ENCODE measurements at places on chromosomes 16 and 17. TPM values are rescaled to one million over a fixed set of nuclear protein-coding genes. Genes with fewer than 3 reads are reported as not detected.

- no peak for DNase-seq
Measured at GRCh38 chr17:80122926-80123505, 21.6 kb downstream of the GAA start.

GRCh38 chr17:44134752-44135568 is 6.8 kb upstream of the HROB start:
- DNase-seq, result no peak

The YWHAE gene
- total RNA-seq, result 340 TPM

The ZNF48 gene
- total RNA-seq, result 13.7 TPM

The RNF222 gene
- total RNA-seq, result 0.10 TPM

GRCh38 chr16:35510701-35511100 is 2051.3 kb downstream of the TP53TG3F start:
- DNase-seq, result no peak

The KDM8 gene
- total RNA-seq, result 22.5 TPM

DNA sequence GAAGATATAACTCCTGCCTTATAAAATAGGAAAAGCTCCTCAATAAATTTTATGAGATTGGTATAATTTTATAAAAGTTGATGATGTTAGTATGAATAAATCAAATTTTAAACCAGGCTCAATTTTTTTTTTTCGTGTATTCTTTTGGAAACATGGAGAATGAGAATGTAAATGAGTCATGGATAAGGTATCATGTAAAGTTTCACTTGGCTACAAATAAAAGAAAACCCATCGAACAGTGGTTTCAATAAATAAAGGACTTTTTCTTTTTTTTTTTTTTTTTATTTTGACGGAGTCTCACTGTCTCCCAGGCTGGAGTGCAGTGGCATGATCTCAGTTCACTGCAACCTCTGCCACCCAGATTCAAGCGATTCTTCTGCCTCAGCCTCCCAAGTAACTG is 67.3 kb downstream of the PHKB start:
- no peak for DNase-seq

DNA sequence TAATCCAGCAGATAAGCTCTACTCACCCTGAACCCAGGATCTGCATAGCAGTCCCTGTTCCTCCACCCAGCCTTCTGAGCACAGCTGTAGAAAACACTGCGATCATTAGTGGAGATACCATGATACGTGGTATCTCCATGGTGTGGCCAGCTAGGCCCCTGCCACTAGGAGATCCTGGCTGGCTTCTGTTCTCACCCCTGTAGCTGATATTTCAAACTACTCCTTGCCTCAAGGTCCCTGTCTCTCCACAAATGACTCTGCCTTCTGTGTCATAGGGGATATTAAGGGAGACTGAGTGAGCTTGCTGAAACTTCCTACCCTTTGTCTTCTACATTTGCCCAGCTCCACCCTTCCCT is 44.3 kb downstream of the ERN1 start:
- DNase-seq, result no peak

DNA sequence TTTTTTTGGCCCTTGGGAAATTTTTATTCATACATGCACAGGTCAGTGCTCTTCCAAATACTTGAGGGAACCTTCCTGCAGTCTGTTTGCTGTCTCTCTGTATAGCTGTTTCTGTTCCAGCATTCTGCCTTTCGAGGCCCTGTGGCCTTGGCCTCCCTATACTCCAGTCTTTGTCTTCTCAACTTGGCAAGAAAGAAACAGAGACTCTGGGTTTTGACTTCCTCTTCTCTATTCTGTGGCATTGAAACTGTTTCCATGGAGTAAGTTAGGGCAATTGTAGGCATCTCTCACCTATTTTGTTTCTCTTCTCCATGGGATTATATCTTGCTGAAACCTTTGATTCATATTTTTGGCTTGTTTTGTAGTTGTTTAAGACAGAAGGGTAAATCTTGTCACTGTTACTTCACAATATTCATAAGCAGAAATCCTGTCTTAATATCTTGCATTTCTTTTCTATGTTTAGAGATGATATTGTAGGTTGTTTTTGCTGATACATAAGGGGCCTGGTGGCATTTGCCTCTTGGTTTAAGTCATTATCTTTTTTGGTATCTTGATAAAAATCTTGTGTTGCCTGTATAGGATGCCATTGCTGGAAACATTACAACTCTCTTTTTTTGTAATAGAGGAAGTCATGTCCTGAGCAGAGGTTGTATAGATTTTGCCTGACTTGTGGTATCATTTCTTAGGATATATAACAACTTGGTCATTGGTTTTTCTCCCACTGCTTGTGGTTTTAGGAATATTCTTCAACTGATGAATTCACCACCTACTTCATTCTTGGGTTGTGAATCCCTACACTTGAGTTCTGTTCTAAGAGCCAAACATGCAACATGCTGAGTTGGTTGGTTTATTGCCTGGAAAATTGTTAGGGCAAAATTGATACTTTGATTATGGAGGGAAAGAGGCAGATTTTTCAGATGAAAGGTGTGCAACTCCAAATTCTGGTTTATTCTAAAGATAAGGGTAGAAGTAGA is 168.6 kb downstream of the FTO start:
- no peak for DNase-seq

- no peak for DNase-seq
Measured at GRCh38 chr16:129075-129474, 9.4 kb downstream of the NPRL3 start.

DNA sequence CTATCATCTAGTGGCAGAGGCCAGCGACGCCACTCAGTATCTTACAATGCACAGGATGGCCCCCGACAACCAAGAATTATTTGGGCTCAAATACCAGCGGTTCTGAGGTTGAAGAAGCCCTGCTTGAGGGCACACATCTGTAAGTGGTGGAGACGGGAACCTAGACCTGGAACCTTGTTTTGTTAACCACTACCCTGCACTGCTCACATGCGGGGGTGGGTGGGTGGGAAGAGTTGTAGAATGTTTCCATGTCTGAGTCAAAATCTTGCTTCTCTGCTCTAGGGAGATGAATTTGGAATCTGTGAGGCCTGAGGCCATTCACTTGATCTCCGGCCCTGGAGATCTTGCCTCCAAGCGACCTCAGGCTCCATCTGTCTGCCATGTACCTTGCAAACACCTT is 44.1 kb downstream of the ABCC1 start:
- DNase-seq, result no peak

DNA sequence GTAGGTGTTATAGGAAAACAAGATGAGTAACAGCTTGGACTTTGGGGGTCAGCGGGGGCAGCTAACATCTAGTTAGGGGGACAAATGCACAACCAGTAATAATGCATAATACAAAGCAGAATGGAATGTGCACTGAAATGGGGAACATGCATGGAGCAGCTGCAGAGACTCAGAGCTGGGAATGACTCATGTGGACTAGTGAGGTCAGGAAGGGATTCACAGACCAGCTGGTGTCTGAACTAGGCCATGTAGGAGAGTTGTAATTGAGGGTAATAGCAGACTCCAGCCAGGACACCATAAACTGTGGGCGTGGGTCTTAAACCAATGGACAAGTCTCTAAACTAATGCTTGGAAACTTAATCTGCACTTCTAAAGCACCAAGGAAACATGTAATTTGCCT is 176.8 kb upstream of the ASIC2 start:
- no peak for DNase-seq

The RAMP2 gene
- total RNA-seq, result not detected

The TBC1D3D gene
- total RNA-seq, result 8.4 TPM

GRCh38 chr17:8557176-8557806 is 73.2 kb downstream of the MYH10 start:
- no peak for DNase-seq
